ENCODE measurements at places on chromosomes 6 and 20. TPM values are rescaled to one million over a fixed set of nuclear protein-coding genes. Genes with fewer than 3 reads are reported as not detected.

GRCh38 chr6:4403828-4404227, 268.5 kb upstream of the ECI2 start:
- DNase-seq = no peak

DNA sequence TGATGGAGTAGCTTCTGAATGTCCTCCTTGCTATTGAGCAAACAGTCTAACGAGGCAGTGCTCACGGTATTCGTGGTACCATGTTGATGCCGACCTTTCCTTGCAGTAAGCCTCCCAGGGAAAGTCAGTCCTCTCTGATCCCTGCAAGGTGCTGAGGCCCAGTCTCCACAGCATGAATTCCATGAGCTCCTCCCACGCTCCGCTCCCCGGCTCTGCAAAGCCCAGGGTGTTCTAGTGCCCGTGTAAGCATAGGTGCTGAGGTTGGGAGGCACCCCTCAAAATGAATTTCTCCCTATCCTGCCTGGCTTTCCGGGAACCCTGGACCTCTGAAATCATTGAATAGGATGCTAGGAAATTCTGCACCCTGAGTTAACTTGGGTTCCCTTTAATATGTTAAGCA, 251.0 kb downstream of the TAF4 start:
- no peak for DNase-seq

The SGK1 gene
- 186 TPM for total RNA-seq

DNA sequence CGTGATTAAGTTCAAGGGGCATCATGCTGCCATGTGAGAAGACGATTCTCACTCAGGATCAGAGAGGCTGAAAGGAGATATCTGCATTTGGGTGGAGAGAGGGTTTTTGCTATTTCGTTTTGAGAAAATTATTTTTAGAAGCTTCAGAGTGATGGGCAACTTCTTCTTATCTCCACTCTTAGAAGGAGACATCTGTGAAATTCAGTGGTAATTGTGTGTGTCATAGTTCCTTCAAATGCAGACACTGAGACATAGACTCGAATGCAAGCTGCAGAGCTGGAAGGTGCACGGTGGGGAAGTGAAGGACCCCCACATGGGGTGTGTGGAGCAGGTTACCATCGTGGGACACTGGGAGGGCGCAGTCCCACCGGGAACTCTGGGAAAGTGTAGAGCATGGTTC, 116.8 kb downstream of the PRND start:
- no peak for DNase-seq

Measured in HT-29 (cell line).